CD4-positive, alpha-beta memory T cell (primary cell): ENCODE measurements at places on chromosomes 4 and X.

- DNase-seq, result no peak
These were observed 57.8 kb downstream of the SPATA4 start for GRCh38 chr4:176137631-176138030.

DNA sequence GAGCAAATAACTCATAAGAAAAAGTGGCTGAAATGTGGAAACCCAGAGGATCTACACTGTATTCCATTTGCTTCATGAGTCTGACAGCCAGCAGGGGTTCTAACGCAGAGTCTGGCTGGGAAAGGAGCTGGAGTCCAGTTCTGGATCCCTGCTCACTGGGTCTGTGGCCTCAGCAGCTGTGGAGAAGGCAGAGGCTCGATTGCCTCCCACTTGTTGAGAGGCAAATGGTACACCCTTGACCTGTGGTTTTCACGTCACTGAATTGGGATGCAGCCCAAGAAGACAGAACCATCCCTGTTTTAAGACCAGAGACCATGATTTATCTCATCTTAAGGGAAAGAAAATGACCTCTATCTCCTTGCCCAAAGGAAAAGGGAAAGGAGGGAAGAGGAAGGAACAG lies 147.0 kb upstream of the NOCT start:
- no peak for DNase-seq

GRCh38 chrX:10648614-10649013 lies 28.2 kb upstream of the MID1 start:
- no peak for DNase-seq

DNA sequence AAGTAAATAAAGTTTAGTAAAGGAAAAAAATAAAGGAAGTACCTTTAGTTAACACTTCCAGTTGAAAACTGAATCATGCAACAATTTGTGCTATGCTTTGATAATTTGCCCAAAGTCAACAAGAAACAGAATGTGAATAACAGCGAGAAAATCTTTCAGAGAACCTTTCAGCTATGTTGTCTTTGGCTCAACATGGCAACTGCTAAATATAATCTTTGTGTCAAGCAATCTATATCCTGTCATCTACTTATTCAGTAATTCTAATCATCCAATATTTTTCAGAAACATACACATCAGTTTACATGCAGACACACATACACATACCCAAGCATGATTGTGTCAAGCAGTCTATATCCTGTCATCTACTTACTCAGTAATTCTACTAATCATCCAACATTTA lies 136.0 kb upstream of the PABPC4L start:
- no peak for DNase-seq

GRCh38 chrX:23887451-23887850 lies 20.3 kb downstream of the APOO start:
- DNase-seq, result no peak

GRCh38 chr4:90546114-90546513 lies 418.9 kb downstream of the CCSER1 start:
- no peak for DNase-seq

- DNase-seq, result no peak
These were observed 15.7 kb downstream of the SPCS3 start for GRCh38 chr4:176335421-176335820.

DNA sequence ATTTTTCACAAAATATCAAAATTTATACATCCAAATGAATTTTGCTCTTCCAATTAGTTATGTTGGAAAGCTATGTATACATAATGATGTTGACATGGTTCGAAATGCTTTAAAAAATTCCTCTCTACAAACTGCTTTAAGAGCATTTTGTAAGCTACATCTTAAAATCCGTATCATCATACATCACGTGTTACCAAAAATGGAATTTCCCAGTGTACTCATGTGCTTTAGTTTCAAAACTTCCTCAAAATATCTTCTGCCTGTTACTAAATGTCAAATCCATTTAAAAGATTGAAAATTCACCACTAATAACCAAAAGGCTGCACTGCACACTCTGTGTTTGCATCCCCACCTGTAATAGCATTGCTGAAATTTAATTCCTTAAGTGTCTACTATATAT lies 87.9 kb downstream of the WDFY3 start:
- no peak for DNase-seq

DNA sequence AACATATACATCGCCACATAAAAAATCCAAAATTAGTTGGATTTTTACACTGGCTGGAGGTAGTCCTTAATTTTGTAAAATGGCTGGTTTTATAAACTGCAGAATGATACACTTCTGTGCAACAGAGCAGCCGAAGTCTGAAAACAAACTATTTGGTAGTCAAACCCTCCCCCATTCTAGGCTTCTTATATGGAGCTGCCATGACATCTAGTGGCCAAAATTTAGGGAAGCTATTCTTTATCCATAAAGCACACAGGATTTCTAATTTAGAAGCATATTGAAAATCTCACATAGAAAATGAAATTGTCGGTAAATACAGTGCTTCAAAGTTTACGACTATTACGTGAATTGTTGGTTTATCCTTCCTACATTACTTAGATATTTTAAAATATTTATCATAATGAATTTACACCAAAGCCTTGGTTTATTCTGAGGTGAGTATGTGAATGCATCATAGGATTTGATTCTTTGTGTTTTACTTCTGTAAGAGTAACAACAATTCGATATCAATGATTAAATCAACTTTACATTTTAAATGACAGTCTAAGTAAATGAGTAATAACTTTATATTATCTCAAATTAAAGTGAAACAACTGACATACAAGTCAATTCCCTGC lies 113.4 kb upstream of the FAM241A start:
- DNase-seq, result no peak

DNA sequence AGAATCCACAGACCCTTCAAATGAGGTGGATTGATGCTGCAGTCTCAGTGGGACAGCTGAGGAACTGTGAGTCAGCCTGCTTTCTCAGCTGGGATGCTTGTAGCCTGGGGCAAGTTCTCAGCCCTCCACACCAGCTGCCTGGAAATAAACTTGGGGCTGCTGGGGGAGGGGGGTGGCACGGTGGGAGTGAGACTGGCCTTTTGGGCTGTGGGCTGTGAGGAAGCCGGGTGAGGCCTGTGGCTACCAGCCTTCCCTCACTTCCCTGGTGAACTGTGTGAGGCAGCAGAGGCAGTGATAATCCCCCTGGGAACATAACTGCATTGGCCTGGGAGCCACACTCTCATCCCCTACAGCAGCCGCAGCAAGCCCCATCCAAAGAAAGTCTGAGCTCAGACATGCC lies 114.5 kb upstream of the GUCY1A1 start:
- no peak for DNase-seq
